Activated CD4-positive, alpha-beta T cell treated with anti-CD3 and anti-CD28 coated beads, Interleukin-2, amount 50 U/mL, for 48 hours (primary cell): ENCODE measurements at places on chromosomes 5 and 9.

GRCh38 chr9:18979367-18979766 lies 53.6 kb downstream of the SAXO1 start:
- DNase-seq: no peak

DNA sequence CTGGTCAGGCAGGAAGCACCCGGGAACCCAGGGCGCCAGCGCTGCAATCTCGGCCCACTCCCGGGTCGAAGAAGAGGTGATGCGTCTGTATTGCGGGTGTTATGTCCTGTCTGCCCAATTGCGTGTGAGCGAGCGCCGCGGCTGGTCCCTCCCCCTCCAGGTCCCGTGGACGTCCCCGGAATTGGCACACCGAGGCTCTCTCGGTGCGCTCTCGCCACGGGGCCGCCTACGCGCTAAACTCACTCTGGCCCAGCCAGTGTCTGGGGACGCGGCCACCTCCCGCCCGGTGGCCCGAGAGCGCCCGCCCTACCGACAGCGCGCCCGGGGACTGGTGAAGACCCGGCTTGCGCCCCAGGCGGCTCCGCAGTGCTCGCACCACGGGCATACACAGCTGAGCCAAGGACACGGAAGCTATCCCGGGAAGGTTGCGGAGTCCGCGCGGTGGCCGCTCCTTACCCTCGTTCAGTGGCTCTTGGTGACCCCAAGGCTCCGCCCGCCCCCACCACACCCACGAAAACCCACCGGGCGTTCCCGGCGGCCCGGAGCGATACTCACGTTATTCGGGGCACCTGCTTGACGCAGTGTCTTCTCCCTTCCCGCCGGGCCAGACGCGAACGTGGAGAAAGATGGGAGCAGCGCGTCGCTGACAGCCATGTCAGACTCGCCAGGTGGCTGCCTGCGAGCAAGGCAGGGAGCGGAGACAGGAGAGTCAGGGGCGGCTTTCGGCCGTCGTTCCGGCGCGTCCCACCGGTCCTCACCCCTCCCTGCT lies 1.0 kb downstream of the KLF4 start:
- peak; percentile 20 for DNase-seq

- DNase-seq: no peak
Measured at GRCh38 chr9:136401173-136401922, 1.4 kb upstream of the SNAPC4 start.

GRCh38 chr9:93060746-93061259 lies 2.3 kb downstream of the SUSD3 start:
- peak; percentile 34 for DNase-seq

- DNase-seq: no peak
Measured at GRCh38 chr5:74079971-74080556, 454.1 kb downstream of the ARHGEF28 start.

DNA sequence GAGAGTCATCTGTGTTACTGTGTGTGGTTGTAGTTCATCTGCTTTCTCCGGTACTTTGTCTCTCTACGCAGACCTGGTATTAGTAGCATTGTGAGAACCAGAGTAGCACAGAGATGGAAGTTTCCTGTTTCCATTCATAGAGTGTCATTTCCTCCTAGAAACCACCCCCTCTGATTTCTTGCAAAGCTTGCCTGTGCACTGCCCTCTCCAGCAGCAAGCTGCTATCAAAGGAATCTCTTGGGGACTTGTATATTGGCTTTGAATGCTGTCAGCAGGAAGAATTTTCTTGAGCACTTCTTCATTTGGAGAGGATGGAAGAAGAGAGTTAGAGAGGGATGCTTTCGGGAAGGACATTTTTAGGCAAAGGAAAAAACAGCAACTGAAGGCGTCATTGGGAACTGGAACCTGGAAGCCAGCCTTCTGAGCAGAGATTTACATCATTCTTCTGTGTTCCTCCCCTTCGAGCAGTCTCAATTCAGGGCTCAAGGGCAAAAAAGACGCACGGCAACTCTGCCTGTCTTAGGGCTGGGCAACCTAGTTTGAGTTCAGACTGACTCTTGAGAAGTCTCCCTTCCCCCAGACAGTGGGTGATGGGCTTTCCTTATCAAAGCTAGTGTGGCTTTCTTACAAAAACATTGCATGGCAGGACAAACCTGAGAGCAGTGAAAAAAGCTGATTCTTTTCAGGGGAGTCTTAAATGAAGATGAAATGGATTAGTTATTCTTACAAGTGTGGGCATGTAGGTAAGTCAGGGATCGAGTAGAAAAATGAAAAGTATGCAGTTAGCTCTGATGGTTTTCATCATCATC lies 226.3 kb downstream of the AOPEP start:
- DNase-seq: no peak
